ENCODE measurements at places on chromosomes 11 and 22.

GRCh38 chr11:86167499-86168164 lies 76.9 kb upstream of the EED start:
- no peak for DNase-seq

DNA sequence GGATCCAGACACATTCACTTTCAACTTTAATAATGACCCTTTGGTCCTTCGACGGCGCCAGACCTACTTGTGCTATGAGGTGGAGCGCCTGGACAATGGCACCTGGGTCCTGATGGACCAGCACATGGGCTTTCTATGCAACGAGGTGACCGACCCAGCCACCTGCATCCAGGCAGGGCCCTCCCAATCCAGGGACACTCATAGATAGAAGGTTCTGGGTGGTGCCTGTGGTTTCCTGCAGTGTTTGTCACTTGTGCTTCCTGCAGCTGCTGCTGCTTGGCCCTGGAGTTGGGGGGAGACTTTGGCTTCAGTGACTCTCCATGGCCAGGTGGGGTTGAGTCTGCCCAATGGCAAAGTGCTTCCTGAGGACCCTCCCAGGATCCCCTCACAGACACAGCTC lies 7.3 kb downstream of the APOBEC3B start:
- DNase-seq, result no peak

- peak; percentile 82 for DNase-seq
Observed at GRCh38 chr11:125625630-125626287, 796 bp downstream of the CHEK1 start.

DNA sequence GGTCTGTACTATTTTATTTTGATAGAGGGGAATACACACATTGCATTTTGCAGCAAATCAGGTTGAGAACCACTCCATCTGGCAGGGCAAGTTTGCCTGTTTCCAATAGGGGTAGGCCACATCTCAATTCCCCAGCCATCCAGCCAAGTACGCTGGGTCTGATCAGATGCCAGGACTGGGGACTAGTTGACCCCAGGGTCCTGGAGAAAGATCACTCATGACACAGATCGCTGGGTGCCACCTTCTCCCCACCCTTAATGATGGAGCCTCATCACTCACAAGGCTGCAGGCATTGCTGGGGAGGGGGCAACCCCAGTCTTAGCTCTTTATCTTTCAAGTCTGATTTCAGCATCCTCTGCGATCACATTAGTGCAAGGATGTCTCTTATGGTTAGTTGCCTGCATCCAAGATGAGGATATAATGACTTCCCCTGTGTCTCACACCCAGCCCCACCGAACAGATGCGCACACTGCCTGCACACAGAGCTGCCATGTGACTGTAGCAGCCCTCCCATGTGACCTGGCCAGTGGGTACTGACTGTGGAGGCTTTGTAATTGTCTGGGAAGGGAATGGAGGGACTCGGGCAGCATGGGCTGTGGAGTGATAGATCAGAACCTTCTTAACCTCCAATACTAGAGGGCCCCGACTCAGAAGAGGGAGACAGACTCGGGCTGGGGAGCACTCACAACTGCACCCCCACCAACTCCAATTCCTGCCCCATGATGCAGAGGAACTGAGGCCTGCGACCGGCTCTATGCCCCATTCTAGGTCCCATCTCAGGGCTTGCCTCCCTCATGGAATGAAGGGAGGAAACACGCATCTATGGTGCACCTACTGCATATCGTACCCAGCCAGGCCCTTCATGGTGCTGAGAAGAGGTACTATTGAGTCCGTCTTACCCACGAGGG lies 155.8 kb downstream of the DSCAML1 start:
- DNase-seq, result no peak

DNA sequence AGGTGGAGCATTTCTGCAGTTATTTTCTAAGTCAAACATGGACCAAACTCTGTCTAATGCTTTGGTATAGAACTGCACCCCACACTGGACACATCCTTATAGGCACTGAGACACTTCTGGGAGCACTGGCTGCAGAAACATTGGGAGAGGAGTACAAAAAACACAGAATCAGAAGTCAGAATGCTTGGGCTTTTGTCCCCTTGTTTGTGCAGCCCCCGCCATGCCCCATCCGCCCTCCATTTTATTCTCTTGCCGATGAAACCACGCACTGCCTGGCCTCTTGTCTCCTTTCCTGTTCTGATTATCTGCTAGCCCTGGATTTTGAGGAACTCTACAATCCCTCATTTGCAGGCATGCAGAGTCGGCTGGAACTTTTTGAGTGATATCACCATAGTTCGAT lies 1201.2 kb downstream of the TBC1D22A start:
- DNase-seq, result no peak

DNA sequence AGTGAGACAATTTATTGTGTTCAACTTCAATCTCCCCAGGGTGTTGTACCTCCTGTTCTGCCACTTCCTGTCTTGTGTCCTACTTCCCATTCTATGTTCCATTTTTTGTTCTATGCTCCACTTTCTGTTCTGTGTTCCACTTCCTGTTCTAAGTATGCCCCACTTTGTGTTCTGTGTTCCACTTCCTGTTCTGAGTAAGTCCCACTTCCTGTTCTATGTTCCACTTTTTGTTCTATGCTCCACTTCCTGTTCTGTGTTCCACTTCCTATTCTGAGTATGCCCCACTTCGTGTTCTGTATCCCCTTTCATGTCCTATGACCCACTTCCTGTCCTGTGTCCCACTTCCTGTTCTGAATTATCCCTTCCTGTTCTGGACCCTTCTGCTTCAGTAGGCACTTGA lies 732.7 kb downstream of the TBC1D22A start:
- DNase-seq, result no peak

- no peak for DNase-seq
Observed at GRCh38 chr11:19526119-19526518, 186.5 kb upstream of the NAV2 start.

DNA sequence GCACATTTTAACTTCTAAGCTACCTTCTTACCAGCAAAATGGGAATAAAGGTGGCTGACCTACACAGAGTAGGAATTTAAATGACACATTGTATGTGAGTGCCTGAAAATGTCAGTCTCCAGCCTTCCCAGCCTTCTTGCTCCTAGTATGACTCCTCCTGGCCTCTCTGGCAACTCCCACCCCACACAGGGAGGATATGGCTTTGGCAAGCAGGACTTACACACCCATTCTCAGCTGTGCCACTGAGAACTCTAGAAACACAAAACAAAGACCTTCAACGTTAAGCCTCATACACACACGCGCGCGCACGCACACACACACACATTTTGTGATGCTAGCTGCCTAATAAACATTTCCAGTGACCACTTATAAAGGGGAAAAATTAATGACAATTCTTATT lies 65.8 kb downstream of the PACSIN2 start:
- no peak for DNase-seq

DNA sequence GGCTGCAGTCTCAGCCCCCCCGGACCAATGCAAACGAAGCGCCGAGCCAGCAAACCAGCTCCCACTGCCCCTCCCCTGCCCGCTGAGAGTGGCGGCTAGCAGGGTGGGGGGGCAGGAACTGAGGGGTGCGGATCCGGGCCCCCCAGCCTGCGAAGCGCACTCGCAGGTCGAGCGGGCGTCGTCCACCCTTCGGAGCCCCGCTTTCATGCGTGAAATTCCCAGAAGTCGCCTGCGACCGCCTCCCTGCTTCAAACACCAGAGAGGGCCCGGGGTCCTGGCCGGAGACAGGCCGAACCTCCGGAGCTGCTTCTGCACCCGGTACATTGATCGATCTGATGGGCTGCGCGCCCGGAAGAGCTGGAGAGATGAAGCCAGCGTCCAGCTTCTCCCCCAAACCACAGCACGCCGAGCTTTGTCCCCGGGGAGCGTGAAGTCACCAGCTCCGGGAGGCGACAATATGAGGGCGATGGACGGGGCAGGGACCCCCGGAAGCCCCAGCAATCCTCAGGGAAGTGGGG lies 646 bp upstream of the PATZ1 start:
- peak; percentile 68 for DNase-seq

Data from HepG2 (cell line).